Activated T-helper 17 cell treated with anti-CD3 and anti-CD28 coated beads, Interleukin-2, amount 50 U/mL, for 72 hours (primary cell): ENCODE measurements at places on chromosomes 16 and 17. TPM values are rescaled to one million over a fixed set of nuclear protein-coding genes. Genes with fewer than 3 reads are reported as not detected.

OR2C1 gene
- not detected for total RNA-seq

GRCh38 chr17:10261098-10261497, 62.7 kb upstream of the GAS7 start:
- no peak for ATAC-seq

TERB1 gene
- 0.34 TPM for total RNA-seq

- ATAC-seq, result no peak
These were observed 14.7 kb upstream of the CDH1 start for GRCh38 chr16:68722119-68723024.

SYT17 gene
- total RNA-seq, result not detected
